ENCODE measurements at places on chromosomes 2 and 18. TPM values are rescaled to one million over a fixed set of nuclear protein-coding genes. Genes with fewer than 3 reads are reported as not detected.

The GREB1 gene
- total RNA-seq: 0.28 TPM

The C1D gene
- total RNA-seq: 24.9 TPM

The DLX1 gene
- not detected for total RNA-seq

- peaks cover 8% of the 10 kb centered on the region for H3K27me3 ChIP-seq
- no peak for DNase-seq
- no peaks in the 10 kb centered on the region for H3K36me3 ChIP-seq
- no peaks in the 10 kb centered on the region for H3K4me1 ChIP-seq
- H3K4me3 ChIP-seq: no peak overlapping the region
These were observed 226.5 kb upstream of the ARL4C start for GRCh38 chr2:234723400-234723799.

GRCh38 chr2:212770240-212770639 is 231.6 kb upstream of the ERBB4 start:
- no peak for DNase-seq
- H3K4me3 ChIP-seq: no peak overlapping the region
- no peaks in the 10 kb centered on the region for H3K4me1 ChIP-seq
- H3K27me3 ChIP-seq: no peaks in the 10 kb centered on the region
- no peak overlapping the region for H3K27ac ChIP-seq

- no peak for DNase-seq
- H3K4me1 ChIP-seq: peaks cover 2% of the 10 kb centered on the region
- peaks cover 13% of the 10 kb centered on the region for H3K27me3 ChIP-seq
- H3K27ac ChIP-seq: no peak overlapping the region
These were observed 195.0 kb downstream of the LOXHD1 start for GRCh38 chr18:46461993-46462392.

- H3K27me3 ChIP-seq: peaks cover 2% of the 10 kb centered on the region
- DNase-seq: no peak
- no peak overlapping the region for H3K4me3 ChIP-seq
- peaks cover 23% of the 10 kb centered on the region for H3K36me3 ChIP-seq
These were observed 114.6 kb downstream of the IKZF2 start for GRCh38 chr2:213036836-213037235.

DNA sequence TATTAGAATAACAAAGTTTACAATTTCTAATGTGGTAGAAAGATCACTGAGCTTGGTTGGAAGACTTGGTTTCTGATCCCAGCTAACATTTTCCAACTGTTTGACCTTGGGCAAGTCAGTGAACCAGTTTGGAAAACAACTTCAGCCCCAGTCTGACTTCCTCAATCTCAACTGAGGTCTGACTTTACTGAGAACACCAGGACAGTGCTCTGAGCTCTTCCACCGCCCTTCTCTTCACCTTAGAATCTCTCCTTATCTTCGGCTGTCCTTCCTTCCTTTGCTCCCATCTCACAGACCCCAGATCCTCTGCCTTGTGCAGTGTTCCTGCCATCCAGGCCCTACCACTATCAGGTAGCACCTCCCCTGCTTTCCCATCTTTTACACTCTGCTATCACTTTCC is 193.8 kb upstream of the SP5 start:
- H3K36me3 ChIP-seq: no peaks in the 10 kb centered on the region
- H3K4me1 ChIP-seq: peaks cover 12% of the 10 kb centered on the region
- peaks cover 13% of the 10 kb centered on the region for H3K27me3 ChIP-seq
- no peak for DNase-seq

DNA sequence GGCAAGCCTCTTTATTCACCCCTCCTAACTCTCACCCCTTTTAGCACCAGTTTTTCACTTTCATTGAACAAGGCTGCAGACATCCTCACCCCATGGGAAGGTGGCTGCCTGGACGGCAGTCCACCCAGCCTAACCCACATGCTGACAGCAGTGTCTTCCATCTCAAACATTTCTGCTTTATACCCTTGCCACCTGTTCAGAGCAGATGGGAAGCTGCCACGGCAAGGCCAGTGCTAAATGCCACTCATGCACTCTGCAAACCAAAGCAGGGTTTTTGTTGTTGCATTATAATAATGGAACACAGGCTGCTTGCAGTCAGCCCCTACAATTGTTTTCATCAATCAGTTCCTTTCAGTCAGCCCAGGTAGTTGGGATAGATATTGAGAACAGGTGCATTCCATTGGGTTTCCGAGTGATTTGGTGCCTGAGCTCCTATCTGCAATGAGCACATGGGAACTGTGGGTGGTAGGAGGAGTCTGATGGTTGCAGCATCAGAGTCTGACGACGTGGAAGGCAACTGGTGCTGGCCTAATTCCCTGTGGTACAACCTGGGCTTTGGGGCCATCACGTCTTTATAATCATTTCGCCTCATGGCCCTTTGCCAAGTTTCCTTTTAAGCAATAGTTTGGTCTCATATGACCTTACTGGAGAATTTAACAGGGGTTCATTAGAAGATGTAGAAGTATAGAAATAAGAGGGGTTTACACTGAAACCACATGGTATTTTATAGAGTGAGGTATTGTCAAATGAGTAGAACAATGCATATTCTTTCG is 252.5 kb upstream of the SP5 start:
- H3K27me3 ChIP-seq: peaks cover 2% of the 10 kb centered on the region
- no peak overlapping the region for H3K27ac ChIP-seq
- DNase-seq: no peak
- H3K4me1 ChIP-seq: no peaks in the 10 kb centered on the region
